NCI-H2107 (cell line): ENCODE measurements at places on chromosomes 1 and 21.
A peak's percentile ranks its signal among the peaks of the same experiment; 100 is the strongest.

GRCh38 chr1:206681359-206681758, 3.3 kb upstream of the MAPKAPK2 start:
- DNase-seq: no peak

DNA sequence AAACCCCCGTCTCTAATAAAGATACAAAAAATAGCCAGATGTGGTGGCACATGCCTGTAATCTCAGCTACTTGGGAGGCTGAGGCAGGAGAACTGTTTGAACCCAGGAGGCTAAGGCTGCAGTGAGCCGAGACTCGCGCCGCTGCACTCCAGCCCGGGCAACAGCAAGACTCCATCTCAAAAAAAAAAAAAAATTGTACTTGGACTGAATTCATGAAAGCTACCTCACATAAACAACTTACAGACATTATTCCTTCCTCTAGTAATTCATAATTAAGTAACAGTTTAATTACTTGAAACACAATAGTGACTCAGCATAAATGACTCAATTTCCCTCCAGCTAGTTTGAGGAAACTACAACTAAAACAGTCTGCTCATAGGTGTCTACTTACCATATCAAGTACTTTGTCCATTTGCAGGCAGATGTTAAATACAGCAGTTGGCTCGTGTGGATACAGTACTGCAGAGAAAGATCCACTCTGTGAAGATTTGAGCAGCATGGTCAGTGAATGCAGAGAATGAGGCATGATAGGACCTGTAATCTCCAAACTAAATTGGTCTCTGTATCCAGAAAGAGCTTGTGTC, 9.4 kb downstream of the DONSON start:
- no peak for DNase-seq

GRCh38 chr1:150561974-150562445, 12.8 kb downstream of the ADAMTSL4 start:
- DNase-seq: peak; percentile 48

DNA sequence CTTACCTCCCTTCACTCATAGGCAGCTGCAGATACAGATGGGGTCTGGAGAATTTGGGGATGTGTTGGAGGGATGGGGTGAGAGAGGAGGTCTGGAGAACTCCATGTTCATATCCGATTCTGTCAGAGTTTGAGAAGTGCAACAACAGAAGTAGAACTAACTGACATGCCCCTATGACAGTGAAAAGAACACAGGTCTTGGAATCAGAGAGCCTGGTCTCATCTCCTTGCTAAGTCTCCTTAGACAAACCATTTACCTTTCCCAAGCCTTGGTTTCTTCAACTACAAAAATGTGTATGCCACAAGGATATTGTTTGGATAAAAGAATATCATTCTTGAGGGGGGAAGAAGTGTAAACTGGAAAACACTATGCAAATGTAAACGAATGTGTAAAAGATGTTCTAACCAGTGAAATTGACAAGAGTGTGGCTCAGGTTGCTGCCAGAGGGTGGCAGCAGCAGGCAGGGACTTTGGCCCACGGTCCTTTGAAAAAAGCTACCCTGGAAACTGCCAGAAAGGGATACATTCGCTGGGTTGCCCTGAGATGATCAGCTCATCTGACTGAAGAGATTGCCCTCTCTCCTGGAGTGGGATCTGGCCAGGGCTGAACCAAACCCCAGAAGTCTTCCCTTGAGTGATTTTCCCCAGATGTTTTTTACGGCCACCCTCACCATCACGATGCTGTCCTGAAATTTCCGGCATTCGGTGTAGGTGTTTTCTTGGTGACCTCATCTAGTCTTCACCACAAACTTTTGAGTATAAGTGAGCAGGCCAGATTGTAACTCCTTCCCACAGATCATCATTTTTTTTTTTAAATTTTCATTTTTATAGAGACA, 17.0 kb upstream of the CD2 start:
- DNase-seq: peak; percentile 40

DNA sequence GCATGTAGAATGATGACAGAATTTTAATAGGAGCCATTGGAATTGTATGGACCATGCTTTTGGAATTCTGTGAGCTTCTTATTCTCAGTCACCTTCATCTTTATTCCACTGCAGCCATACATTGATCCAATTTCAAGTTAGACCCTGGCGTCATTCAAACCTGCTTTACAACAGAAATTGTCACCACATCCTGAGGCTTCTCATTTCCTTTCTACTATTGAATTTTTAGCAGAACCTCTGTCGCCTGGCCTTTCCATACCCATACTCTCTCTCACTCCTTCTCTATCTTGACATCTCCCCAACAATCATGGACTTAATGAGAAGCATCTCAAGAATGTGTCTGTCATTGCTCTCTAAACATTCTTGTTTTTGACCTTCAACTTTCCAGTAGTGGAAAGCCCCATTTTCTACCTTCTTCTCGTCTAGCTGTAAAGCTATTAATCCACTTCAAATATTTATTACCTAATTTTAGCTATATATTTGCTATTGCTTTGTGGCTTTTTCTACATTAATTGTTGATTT, 74.1 kb downstream of the CRB1 start:
- no peak for DNase-seq

- DNase-seq: peak; percentile 92
Measured at GRCh38 chr21:41068967-41069642, 98.9 kb upstream of the BACE2 start.

DNA sequence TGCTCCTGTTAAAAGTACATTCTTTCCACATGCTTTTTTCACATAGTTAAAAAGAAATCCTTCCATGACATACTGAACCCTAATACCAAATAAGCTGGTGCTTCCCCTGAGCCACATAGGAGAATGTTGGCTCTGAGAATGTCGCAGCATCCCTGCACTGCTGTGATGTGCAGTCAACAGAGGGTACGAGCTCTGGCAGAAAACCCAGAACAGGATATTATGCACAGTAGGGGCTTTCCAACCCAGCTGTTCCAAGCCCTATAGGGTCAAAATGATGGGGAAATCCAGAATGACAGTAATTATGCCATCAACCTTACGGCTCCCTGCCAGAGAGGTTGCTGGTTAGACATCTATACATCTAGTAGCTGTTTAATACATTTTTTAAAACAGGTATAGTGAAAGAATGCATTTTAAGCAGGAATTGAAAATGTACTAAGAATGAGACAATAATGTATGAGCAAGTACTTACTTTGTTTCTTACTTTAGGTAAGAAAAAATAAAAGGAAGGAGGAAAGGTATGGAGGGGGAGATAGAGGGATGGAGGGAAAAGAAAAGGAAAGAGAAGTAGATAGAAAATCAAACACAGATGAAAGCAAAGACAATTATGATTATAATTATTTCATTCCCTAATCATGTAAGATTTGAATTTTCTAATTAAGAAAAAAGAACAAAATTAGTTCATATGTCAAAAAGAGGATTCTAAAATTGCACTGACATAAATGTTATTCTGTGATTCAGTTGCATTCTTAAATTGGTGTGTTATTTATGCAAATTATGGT, 126.0 kb downstream of the NR5A2 start:
- DNase-seq: no peak

- DNase-seq: no peak
Measured at GRCh38 chr21:34707876-34708325, 39.1 kb downstream of the CLIC6 start.

GRCh38 chr1:240344918-240345317, 253.2 kb downstream of the FMN2 start:
- no peak for DNase-seq

- no peak for DNase-seq
Measured at GRCh38 chr1:2785631-2786328, 15.7 kb downstream of the TTC34 start.

- no peak for DNase-seq
Measured at GRCh38 chr21:34715985-34716596, 47.3 kb downstream of the CLIC6 start.
